ENCODE measurements at places on chromosomes 3 and 15.

DNA sequence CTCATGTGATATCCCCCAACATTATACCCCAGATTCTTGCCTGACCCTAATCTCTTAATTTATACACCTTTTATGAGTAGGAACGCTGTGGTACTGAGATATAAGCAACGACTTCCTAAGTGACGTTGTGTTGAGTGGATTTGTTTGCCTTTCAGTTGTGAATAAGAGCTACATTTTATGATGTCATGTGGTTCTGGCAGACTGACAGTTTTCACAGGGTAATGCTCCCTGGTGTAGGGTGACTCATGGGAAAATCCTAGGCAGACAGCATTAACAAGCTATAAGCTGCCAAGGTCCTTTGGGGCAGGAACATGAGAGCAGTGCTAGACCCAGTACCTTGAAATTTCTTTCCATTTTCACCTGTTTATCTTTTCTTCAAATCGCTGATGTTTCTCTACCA is 11.2 kb downstream of the C3orf52 start:
- DNase-seq, result peak; percentile 6

DNA sequence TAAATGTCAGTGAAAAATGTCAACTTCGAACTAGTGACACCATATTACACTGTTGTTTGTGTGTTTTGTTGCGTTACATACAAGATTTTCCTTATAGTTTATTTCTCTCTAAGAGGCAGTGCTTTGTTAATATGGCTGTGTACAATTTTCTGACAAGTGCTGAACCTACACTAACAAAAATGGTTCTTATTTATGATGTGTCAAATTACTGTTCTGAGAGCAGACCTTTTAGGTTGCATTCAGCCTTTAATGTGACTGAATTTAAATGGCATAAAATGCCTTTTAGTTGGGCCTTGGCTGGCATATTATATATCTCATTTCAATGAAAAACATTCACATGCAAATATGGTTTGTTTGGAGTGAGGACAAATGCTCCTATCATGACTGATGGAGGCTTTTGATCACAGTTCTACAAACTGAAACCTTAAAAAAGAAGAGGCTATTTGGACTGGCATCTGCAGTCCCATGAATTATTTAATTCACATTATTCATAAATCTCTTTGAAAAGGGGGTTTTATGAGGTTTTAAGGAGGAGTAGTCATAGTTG is 750.6 kb downstream of the CADM2 start:
- no peak for DNase-seq

DNA sequence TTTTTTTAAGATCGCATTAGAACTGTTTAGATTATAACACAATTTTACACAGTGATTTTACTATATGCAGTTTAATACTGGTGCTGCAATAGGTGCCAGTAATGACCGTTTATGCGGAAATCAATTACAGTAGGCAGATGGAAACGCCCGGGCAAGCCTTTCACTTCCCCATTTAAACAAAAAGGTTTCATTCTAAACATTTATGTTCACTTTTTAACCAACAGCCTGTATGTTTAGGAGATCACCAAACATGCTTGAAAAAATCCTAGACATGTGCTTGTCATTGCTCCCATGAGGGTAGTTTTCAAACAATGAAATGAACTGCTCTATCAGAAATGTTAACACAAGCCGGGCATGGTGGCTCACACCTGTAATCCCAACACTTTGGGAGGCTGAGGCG is 2.7 kb downstream of the BNIP2 start:
- no peak for DNase-seq

GRCh38 chr15:32687556-32687955 is 30.2 kb upstream of the GREM1 start:
- no peak for DNase-seq

DNA sequence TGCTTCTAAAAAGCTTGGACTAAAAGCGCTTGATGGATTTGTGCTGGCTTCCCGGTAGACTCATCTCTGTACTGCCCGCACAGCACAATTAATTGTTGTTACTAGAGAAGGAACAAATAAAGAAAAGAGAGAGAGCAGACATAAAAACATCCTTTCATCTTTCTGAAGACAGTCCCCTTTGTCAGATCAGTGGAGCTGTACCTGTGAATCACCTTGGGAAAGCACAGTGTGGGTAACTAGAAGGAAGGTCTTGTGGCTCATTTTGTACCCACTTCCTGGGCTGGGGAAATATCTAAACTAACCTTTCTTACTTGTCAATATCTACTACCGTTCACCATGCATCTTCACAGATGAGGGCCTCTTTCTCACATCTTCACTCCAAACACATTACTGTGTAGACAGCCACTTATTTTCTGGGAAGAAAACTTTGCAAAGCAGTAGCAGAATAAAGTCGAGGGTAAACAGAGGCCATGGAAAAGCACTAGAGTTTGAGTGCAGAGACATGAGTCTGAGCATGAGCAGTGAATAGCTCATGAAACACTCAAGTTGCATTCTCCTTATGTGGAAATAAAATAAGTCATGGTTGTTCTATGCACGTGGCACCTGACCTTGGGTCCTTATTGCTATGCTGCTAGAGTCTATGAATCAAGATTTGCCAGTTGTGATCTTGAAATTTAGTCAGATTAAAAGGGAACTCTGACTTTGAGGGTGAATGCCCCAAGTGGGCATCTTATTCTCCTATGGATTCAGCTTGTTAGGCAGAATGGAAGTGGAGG is 169.3 kb downstream of the LPP start:
- DNase-seq, result no peak

GRCh38 chr15:67331676-67332075 is 77.1 kb downstream of the IQCH start:
- no peak for DNase-seq

DNA sequence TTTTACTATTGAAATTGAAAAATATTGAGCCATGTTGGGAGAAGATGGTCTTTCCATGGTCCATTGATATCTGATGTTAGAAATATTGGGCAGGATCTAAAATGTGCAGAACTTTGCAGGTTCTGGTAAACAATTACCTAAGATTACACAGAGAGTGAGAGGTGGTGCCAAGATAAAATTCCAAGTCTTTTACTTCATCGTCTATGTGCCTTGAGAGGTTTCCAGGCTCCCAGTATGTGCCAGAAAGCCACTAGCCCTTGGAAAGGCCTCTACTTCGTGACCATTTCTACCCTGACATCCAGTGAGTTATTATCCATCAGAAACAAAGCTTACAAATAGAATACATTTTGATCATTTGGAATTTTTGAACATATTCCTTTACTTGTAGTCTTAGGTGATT is 27.6 kb downstream of the CD200 start:
- no peak for DNase-seq

DNA sequence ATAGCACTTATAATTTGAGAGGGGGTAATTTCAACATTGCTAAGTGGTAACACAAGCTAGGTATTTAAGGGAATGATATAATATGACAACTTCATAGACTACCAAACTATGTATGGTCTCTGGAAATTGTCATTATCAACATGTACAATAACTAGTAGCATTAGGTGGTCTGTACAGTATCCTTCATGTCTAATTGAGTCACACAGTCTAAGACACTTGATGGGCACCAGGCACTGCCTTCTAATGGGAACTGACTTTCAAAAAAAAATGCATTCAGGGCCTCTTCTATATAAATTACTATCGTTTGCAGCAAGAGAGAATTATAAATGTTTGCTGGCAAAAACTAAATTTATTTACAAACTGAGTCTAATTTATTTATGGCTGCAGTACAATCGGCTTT is 271.8 kb downstream of the MECOM start:
- no peak for DNase-seq

DNA sequence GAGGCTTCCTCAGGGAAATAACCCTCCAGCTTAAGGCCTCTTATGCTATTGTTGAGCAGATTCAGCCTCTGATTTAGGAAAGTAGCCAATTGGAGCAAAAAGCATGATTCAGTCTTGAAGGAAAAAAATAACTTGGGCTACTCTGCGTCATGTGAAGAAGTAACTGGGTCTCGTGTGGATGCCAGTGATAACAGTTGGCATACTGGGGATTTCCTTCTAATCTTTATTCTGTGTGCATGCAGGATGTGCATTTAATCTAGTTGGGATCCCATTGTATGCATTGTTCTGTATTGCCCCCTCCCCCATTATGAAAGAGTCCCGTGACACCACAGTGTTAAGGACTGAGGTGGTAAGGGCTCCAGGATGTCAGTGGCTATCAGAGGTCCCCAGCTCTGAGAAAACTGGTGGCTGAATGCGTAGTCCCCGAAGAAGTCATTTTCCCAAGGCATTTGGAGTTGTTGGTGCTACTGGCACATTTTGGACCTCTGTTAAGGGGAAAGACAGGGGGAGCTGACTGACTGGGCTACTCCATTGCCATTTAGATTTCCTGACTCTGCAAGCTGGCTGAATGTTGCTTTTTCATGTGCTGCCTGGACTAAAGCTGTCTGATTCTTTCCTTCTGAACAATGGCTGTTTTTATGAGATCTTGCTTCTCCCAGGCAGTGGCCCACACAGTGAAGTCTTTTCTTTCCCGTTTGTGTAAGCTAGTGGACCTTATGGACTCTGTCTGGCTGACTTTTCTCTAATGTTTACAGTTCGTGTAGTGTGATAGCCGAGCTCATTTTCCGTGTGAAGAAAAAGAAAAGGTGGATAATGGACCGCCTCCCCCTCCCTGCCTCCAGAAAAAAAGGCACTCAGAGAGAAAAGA is 38.4 kb upstream of the TRAK1 start:
- DNase-seq, result peak; percentile 99

DNA sequence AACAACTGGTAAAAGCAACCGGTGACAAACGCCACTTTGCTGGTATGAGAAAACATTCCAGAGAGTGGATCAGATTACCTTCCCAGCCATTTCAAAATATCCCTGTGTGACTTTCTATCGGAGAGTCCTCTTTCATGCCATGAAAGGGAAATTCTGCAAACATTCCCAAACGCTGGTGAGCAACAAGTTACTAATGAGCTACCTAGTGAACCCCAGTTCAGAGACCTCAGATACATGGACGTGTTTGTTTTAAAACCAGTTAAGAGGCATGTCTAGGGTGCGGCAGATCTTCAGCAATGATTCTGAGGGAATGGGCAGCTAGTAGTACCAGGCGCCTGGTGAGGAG is 418.2 kb upstream of the NR2F2 start:
- DNase-seq, result no peak

DNA sequence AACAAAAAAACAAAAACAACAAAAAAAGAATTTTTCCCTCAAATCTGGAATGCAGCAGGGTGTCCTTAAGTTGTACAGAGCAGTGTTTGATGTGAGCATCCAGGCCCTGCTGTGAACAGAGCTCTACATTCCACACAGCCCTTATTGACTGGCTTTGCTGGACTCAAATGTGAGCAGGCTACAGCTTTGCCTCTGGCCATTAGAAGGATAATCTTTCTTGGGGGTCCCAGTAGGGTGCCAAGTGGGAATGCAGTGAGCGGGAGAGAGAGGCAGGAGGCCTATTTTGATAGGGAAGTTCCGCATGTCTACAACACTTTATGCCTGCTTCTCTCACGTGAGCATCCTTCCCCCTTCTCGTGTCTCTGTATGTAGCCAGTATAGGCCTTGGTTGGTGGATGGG is 34.4 kb upstream of the TPRG1 start:
- DNase-seq, result no peak

DNA sequence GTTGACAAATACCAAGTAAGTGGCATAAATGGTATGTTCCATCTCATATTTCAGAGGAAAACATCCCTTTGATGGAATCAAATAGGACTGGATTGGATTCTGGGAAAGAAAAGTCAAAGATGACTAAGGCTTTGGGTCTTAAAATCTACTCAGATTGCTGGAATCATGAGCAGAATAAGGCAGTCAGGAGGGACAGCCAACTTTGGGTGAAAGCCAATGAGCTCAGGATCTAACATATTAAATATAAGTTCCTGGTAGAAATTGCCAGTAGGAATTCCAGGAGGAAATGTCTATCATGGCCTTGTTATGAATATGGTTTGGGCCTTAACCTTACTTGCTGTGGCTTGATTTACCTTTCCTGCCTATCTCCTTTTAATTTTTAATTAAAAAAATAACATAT is 55.3 kb downstream of the ISL2 start:
- DNase-seq, result no peak

DNA sequence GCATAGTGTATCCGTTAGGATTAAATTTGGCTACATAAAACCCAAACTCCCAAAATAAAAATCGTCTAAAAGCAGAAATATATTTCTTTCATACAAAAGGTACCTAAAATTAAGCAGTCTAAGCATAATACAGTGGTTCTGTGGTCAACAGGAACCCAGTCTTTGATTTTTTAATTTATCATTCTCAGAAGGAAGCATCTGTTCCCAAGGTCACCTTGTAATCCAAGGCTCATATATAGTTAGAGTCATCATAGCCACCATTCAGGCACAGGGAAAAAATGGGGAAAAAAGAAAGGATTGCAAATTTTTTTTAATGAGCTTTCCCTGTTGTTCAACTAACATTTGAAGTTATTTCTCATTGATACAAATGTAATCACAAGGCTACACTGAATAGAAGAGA is 983.2 kb downstream of the PLOD2 start:
- no peak for DNase-seq

DNA sequence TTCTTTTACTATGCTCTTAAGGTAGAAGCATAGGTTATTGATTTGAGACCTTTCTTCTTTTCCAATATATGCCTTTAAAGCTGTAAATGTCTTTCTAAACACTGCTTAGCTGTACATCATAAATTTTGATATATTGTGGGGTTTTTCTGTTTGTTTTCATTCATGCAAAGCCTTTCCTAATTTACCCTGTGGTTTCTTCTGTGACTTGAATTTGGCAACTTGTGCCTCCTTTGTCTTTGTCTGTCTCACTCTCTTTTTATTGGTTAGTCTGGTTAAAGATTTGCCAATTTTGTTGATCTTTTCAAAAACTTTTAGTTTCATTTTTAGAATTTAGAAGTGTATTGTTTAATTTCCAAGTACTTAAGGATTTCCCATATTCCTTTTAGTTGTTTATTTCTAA is 343.1 kb downstream of the OXSM start:
- no peak for DNase-seq

GRCh38 chr3:111238885-111239284 is 167.3 kb downstream of the NECTIN3 start:
- no peak for DNase-seq

- DNase-seq, result no peak
These were observed 6.0 kb upstream of the TMEM87A start for GRCh38 chr15:42279234-42279723.

GRCh38 chr3:22263042-22263441 is 512.0 kb upstream of the ZNF385D start:
- no peak for DNase-seq

DNA sequence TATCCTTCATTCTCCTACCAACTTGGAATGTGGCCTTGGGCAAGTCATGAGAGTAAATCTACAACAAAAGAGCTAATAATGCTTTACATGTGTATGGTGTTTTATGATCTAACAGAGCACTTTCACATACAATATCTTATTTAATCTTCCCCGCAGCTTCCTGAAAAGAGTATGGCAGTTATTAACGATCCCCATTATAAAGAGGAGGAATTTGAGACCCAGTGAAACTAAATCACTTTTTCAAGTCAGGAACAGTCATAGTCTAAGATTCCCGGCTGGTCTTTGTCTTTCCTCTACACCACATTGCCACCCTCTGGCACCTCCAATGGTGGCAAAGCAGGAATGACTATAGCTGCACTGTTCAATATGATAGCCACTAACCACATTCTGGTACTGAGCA is 69.7 kb upstream of the CMSS1 start:
- peak; percentile 14 for DNase-seq
